ENCODE measurements at places on chromosomes 5 and 9.
A peak's percentile ranks its signal among the peaks of the same experiment; 100 is the strongest.

DNA sequence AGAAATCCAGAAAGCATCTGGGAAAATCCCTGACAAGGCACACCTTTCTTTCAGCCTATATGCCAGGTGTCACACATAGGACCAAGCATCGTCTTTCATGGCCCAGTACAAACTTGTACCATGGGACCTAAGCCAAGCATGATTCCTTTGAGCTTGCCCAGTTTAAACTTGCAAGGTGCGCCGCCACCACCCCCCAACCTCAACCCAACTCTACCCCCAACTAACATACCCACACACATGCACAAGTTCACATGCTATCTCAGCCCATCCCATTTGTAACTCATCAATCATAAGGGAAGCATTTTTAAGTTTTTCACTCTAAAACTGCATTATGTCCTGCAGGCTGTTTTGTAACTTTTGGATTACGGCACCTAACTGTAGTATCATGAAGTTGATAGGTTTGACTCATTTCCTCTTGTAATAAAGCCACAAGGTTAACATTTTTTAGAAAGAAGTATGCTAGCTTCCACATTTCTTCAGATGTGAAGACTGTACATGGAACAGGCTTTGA lies 145.9 kb upstream of the FST start:
- no peak for DNase-seq

DNA sequence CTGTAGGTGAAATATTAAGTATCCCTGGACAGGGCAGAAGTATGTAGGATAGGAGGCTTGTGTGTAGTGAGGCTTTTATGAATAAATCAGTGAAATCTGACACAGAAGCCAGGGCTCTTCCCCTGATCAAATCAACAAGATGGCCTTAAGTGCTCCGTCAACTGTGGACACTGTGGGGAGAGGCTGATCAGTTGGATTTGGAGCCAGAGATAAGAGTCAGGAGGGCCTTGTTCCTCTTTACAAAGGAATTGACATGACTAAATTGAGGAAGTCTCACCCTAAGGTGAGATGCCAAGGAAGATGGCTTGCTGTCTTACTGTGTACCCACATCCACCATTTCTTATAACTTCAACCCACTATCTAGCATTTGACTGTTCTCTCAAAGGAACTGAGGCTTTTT lies 91.6 kb upstream of the PRRC1 start:
- no peak for DNase-seq

GRCh38 chr5:173772384-173773059 lies 115.6 kb upstream of the CPEB4 start:
- no peak for DNase-seq

GRCh38 chr5:40571729-40572128 lies 108.0 kb upstream of the PTGER4 start:
- DNase-seq = no peak

- no peak for DNase-seq
These were observed 166.9 kb upstream of the SPRY4 start for GRCh38 chr5:142491679-142492078.

DNA sequence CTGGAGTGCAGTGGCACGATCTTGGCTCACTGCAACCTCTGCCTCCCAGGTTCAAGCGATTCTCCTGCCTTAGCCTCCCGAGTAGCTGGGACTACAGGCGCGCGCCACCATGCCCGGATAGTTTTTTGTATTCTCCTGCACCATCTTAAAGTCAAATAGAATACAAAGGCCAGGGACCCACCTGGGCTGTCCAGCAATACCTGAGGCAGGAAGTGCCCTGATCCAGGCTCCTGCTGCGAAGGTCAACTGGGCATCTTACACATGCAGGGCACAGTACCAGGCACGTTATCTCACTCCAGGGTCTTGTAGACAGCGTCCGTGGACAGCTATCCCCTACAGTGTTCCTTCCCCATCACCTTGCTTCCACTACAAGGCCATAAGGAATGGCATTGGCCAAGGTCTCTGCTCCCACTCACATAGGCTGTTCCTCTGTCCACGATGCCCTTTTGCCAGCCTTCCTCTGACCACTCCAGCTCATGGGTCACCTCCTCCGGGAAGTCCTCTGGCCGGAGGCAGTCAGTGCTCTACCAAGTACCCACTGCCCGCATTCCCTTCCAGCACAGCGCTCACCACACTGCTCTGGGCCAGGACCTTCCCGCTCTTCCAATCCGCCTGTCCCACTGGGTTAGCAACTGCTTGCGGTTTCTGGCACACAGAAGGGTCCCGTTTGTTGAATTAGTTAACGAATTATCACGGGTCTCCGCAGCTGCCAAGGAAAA lies 978 bp downstream of the P4HA2 start:
- peak; percentile 46 for DNase-seq

DNA sequence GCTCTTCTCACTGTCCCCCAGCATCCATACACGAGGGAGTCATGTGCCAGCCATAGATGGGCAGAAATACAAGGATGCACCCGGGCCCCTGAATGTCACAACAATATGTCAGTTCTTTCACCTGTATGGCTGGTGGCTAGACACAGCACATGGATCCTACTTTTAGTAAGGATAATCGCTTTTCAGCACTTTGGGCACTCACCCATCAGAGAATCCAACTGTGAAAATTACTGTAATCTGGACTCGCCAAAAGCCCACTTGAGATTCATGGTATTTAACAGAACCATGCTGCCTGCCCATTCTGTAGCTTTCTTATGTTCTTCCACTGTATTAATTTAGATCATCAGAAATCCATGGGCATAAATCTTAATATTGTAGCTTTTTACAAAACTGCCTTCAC lies 124.8 kb downstream of the FRMD3 start:
- no peak for DNase-seq

DNA sequence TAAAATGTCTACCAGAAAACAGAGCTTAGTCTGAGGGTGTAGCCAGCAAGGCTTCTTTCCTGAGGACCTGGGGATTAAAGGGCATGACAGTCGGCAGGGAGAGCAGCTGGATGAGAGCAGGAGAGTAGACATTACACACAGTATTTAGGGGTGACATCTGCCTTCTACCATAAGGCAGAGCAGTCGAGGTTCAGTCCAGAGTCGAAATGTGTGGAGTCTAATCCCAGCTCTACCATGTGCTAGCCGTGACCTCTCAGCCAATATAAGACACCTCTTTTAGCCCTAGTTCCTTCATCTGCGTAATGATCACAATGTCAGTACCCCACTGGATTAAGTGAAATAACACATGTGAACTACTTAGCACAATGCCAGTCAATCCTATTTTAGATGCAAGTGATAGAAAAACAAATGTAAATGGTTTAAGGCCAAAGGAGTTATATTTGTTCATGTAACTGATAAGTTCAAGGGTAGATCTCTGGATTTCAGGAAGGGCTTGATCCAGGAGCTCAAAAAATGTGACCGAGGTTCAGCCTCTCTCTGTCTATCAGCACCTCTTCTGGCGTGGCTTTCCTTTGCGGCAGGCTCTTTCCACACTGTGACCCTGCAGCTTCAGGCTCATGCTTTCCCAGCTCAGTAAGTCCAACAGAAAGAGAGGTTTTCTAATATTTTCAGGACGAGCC lies 16.2 kb upstream of the CPLX2 start:
- no peak for DNase-seq

GRCh38 chr9:120558454-120558853 lies 21.5 kb downstream of the CDK5RAP2 start:
- DNase-seq = no peak

DNA sequence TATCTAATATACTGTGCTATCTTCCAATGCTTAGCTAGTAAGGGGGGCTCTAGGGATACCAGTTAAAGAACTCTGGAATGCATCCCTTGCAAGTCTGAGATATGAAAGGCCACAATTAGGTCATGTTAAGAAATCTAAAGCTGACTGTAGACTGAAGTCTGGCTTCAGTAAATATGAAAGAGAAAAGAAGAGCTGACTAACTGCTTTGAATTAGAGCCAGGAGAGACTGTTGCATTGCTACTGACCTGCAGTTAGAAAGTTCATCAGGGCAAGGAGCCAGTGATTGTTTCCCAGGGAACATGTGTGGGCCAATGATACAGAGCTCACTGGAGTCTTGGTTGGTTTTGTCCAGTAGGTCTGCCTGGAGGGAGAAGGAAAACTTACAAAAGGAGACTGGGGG lies 472.1 kb upstream of the TNC start:
- no peak for DNase-seq

DNA sequence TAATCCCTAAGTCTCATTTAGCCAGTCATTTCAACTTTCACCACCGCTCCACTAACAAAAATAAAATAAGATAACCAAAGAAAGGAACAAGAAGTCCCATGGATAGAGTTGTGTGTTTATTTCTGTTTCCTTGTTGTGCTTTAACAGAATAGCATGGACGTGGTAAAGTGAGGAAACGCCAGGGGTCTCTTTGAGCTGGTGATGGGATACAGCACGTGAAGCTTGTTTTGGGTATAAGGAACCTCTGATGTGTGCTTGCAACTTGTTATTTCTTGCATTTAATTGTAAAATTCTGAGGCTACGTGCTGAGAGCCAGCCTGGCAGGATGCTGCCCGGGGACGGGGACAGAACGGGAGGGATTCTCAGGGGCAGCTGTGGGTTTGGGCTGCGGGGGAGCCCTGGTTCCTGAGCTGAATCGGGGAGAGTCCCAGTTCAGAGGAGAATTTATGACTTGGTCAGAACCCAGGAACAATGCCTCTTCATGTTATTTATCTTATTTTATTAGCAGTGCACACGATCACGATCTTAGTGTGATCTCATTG lies 63.4 kb downstream of the ANKRD33B start:
- no peak for DNase-seq

GRCh38 chr5:107230367-107230766 lies 440.4 kb downstream of the EFNA5 start:
- DNase-seq = no peak

DNA sequence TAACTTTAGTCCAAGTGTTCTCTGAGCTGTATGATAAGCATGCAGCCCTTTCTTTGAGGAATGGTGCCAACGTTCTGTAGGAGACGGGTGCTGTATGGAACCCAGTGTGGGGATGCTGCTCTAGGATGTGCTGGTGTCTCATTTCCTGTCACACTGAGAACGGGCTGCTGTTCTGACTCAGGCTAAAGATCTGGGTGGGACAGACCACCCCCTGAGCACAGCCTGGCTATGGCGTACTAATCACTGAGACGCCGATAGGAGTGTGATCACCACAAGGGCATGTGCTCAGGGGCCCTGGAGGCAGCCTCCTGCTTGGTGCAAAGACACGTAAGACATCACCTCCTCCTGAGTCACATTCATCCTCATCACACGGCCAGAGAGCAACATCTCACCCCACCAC lies 240.4 kb downstream of the IRX2 start:
- no peak for DNase-seq

- no peak for DNase-seq
These were observed 51.1 kb downstream of the BARX1 start for GRCh38 chr9:93903886-93904648.

DNA sequence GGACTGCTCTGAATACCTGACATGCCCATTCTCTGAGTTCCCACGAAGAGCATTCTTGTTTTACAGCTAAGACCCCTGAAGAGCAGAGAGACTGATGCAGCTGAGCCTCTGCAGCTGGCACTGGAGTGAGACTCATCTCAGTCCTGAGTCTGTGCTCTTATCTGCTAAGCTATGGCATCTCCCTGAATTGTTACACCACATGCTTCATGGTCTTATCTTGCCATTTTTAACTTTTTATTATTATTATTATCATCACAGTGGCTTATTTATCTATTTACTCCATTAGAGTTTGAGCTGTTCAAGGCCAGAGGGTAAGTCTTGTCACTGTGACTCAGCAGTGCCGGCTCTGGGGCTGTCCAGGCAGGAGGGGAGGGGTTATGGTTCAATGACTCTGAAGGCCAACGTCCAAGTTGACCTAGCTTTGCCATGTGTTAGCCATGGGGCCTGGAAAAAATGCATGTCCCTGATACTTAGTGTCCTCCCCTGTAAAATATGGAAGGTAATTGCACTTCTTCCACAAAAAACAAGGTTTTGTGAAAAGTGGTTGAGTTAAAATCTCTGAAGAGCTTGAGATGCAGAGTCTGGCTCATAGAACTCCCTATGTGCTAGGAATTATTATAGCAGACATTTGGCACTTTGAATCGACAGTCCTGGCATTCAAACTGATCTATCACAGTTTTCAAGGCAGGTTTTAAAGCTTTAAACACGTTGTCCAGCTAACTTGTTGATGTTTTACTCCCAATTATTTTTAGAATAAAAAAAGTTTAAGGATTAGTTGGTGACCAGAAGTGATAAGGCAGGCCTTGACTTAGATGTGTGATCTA lies 94.6 kb downstream of the ALDH1A1 start:
- DNase-seq = no peak

GRCh38 chr5:54868511-54869483 lies 116.6 kb downstream of the ESM1 start:
- peak; percentile 63 for DNase-seq

DNA sequence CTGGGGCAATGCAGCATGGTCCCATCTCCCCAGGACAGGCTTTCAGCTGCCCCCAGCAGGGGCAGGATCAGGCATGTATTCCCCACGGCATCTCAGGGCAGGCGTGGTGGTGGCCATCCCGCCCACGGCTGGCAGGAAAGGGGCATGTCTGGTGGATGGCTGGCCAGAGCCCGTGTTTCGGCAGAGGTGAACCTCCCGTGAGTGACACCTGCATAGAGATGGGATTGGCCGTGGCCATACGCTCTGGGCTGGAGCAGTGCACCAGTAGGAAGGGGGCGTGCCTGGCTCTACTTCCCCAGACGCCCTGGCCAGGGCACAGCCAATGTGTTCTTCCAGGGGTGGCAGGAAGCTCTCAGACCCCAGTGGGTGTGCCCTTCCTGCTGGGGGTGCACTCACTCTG lies 139.1 kb downstream of the ZNF354C start:
- DNase-seq = no peak

GRCh38 chr5:138658676-138659075 lies 83.5 kb upstream of the HSPA9 start:
- DNase-seq = no peak

DNA sequence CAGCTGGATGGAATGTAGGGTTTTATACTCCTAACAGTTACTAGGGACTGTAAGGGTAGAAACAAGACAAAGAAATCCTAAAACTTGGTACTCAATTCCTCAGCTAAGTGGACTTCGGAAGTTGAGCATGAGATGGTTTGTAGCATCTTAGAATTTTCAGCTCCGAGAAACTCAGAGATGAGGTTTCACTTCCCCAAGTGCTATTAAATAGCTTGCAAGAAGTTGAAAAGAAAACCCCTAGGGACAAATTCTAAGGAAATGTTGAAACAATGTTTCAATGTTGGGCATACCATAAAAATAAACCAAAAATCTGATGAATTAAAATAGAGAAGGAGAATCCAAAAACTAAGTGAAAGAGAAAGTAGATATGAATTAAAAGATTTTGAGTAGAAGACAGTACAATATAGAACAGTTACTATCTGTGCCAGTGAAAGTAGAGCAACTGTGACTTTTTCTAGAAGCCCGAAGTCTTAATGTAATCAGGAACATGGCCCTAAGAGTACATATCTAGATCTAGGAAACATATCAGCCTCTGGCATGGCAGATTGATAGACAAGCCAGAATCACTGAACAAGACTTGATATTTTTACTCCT lies 308.6 kb upstream of the RGMB start:
- no peak for DNase-seq
